ENCODE measurements at places on chromosomes 4 and X.

- no peaks in the 10 kb centered on the region for H3K36me3 ChIP-seq
- no peak overlapping the region for H3K4me3 ChIP-seq
- no peaks in the 10 kb centered on the region for H3K27me3 ChIP-seq
- no peaks in the 10 kb centered on the region for H3K4me1 ChIP-seq
Measured at GRCh38 chrX:80306007-80306406, 114.2 kb upstream of the TENT5D start.

- no peak for DNase-seq
- H3K4me1 ChIP-seq, result no peaks in the 10 kb centered on the region
- no peak overlapping the region for H3K4me3 ChIP-seq
- H3K27ac ChIP-seq, result no peak overlapping the region
- no peaks in the 10 kb centered on the region for H3K36me3 ChIP-seq
Measured at GRCh38 chr4:48967101-48967500, 19.0 kb upstream of the CWH43 start.

GRCh38 chrX:130444641-130445336, 43.0 kb downstream of the RBMX2 start:
- H3K27me3 ChIP-seq, result no peaks in the 10 kb centered on the region
- no peak overlapping the region for H3K4me3 ChIP-seq
- DNase-seq, result no peak

- no peak overlapping the region for H3K27ac ChIP-seq
- H3K36me3 ChIP-seq, result peaks cover 3% of the 10 kb centered on the region
- no peak overlapping the region for H3K4me3 ChIP-seq
- no peaks in the 10 kb centered on the region for H3K27me3 ChIP-seq
- no peak for DNase-seq
Measured at GRCh38 chrX:136862546-136862945, 18.0 kb downstream of the RBMX start.

- no peak overlapping the region for H3K4me3 ChIP-seq
- H3K4me1 ChIP-seq, result no peaks in the 10 kb centered on the region
- H3K27ac ChIP-seq, result no peak overlapping the region
Measured at GRCh38 chrX:150146271-150146896, 208.1 kb upstream of the EOLA2 start.

DNA sequence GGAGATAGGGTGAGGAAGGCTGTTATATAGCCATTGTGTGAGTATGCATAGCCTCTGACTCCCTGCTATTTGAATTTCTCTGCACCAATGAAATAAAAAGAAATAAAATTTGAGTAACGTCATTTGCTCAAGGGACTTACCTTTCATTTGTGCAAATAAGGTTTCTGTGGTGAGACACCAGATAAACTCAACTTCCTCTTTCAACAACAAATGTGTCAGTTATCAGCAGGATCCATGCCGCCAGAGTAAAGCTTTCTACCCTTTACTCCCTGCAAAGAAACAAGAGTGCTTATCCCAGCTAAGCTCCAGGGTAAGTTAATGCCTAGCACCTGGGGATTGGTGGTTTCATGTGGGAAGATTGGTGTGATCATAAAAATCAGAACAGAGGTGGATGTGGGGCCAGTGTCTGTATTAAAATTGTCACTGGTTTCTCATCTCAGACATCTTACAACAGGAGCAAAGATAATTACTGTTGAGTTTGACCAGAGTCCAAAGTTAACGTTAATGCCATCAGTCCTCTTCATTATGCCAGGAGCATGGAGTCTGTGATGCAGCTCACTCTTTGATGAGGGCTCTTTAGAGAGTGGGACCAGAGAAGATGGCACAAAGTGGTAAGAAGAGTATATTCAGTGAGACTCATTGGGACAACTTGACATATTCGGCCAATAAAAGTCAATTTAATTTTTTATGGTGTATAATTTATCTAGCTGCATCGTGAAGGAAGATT, at the start of gene P2RY10:
TSS of gene P2RY10 (plus strand) at position 206 of the 727 bp plus-strand sequence. CDS start 15,130 bp downstream, outside the sequence.
- H3K36me3 ChIP-seq, result no peaks in the 10 kb centered on the region
- H3K27ac ChIP-seq, result peak within 1 kb of the TSS; percentile 68
- H3K4me1 ChIP-seq, result peaks cover 45% of the 10 kb centered on the region
- H3K27me3 ChIP-seq, result no peaks in the 10 kb centered on the region
- peak within 1 kb of the TSS; percentile 86 for H3K4me3 ChIP-seq

- no peaks in the 10 kb centered on the region for H3K36me3 ChIP-seq
- no peak for DNase-seq
- H3K27me3 ChIP-seq, result no peaks in the 10 kb centered on the region
- no peak overlapping the region for H3K27ac ChIP-seq
- no peaks in the 10 kb centered on the region for H3K4me1 ChIP-seq
Measured at GRCh38 chrX:44842550-44843317, 1.1 kb upstream of the DUSP21 start.

- no peak overlapping the region for H3K27ac ChIP-seq
- H3K4me1 ChIP-seq, result no peaks in the 10 kb centered on the region
- H3K4me3 ChIP-seq, result no peak overlapping the region
- no peaks in the 10 kb centered on the region for H3K36me3 ChIP-seq
- no peaks in the 10 kb centered on the region for H3K27me3 ChIP-seq
- DNase-seq, result no peak
Measured at GRCh38 chr4:84091266-84091665, 407.8 kb downstream of the NKX6-1 start.

DNA sequence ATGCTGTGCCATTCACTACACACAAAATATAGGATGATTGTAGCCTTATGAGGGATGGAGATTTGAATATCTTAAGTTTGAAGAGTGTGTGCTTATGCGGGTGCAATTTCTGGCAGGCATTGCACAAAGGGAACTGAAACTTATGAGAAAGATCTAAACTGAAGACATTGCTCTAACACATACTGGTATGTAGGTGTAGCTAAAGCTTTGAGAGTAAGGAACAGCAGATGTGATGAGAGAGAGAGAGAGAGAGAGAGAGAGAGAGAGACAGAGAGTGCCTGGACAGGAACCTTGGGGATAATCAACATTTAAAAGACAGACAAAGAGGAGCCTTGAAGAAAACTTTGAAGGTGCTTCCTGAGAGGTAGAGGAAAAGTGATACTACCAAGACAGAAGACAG, 379.7 kb downstream of the SPRY1 start:
- H3K4me1 ChIP-seq, result no peaks in the 10 kb centered on the region
- H3K36me3 ChIP-seq, result no peaks in the 10 kb centered on the region
- DNase-seq, result no peak
- H3K27me3 ChIP-seq, result no peaks in the 10 kb centered on the region

DNA sequence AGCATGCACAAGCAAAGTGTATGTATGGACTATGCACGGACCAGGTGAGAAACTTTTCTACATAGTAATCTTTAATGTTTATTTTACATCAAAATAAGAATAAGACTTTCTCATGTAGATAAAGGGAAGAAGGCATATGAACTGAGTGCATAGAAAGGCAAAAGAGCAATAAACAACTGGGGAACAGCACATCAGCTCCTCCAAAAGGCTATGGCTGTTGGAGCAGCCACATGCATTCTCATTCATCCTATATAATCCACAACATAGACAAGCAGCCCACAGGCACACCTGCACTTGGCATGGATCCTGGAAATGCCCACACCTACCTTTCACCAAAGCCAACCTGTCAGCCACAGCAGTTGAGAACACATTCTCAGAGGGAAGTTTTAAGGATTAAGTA, 586.9 kb upstream of the INTU start:
- no peak overlapping the region for H3K4me3 ChIP-seq
- no peak overlapping the region for H3K27ac ChIP-seq
- no peaks in the 10 kb centered on the region for H3K27me3 ChIP-seq

- H3K36me3 ChIP-seq, result peaks cover 23% of the 10 kb centered on the region
- DNase-seq, result no peak
- no peak overlapping the region for H3K4me3 ChIP-seq
- no peak overlapping the region for H3K27ac ChIP-seq
- no peaks in the 10 kb centered on the region for H3K27me3 ChIP-seq
Measured at GRCh38 chr4:2832309-2832980, 11.2 kb upstream of the ADD1 start.

- H3K4me1 ChIP-seq, result no peaks in the 10 kb centered on the region
- no peaks in the 10 kb centered on the region for H3K27me3 ChIP-seq
- no peak overlapping the region for H3K4me3 ChIP-seq
Measured at GRCh38 chr4:86019362-86019761, 340.5 kb downstream of the MAPK10 start.

DNA sequence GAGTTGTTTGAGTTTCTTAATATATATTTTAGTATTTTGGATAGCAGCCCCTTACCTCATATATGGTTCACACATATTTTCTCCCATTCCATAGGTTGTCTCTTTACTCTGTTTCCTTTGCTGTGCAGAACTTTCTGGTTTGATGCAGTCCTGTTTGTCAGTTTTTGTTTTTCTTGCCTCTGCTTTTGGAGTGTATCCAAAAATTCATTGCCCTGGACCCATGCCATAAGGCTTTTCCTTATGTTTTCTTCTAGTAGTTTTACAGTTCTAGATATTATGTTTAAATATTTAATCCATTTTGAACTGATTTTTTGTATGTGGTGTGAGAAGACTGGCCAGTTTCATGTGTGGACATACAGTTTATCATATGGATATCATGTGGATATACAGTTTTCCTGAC, 58.5 kb upstream of the NUDT6 start:
- H3K27me3 ChIP-seq, result no peaks in the 10 kb centered on the region
- H3K4me1 ChIP-seq, result no peaks in the 10 kb centered on the region
- no peak for DNase-seq

GRCh38 chrX:19972984-19973383, 17.9 kb downstream of the BCLAF3 start:
- DNase-seq, result no peak
- no peak overlapping the region for H3K27ac ChIP-seq
- no peaks in the 10 kb centered on the region for H3K4me1 ChIP-seq

DNA sequence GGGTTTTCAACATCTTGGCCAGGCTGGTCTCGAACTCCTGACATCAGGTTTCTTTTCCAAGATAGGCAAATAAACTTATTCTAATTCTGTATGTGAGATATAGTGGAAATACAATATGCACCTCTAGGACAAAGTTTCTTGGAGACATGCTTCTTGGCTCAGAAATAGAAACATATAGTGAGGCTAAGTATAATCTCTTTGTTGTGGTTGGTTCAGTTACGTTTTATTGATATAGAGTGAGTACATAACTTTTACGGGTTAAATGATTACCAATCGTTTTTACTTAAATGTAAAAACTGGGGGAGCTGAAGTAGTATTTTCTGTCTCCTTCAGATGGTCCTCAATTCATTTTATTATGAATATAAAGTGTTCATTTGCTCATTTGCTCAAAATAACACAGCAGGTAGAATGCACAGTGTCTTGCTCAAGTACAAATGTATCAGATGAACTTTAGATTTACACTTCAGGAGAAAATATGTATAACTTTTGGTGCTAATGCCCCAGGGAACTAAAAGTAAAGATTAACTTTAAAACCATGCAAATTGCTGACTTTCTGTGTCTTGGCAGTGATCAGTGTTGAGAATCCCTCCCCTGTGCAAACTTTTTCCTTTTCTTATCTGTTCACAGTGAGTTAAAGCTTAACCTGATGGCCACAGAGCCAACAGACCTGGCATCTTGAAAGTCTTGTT, 77.6 kb downstream of the AFF1 start:
- H3K4me1 ChIP-seq, result peaks cover 77% of the 10 kb centered on the region
- H3K4me3 ChIP-seq, result no peak overlapping the region
- no peak for DNase-seq

GRCh38 chrX:137178392-137178791, 144.6 kb upstream of the GPR101 start:
- no peak for DNase-seq
- H3K36me3 ChIP-seq, result no peaks in the 10 kb centered on the region
- H3K27ac ChIP-seq, result no peak overlapping the region
- no peak overlapping the region for H3K4me3 ChIP-seq
- H3K4me1 ChIP-seq, result no peaks in the 10 kb centered on the region
- no peaks in the 10 kb centered on the region for H3K27me3 ChIP-seq

GRCh38 chr4:2484993-2485392, 16.1 kb downstream of the RNF4 start:
- H3K27ac ChIP-seq, result peak overlapping the region; percentile 52

DNA sequence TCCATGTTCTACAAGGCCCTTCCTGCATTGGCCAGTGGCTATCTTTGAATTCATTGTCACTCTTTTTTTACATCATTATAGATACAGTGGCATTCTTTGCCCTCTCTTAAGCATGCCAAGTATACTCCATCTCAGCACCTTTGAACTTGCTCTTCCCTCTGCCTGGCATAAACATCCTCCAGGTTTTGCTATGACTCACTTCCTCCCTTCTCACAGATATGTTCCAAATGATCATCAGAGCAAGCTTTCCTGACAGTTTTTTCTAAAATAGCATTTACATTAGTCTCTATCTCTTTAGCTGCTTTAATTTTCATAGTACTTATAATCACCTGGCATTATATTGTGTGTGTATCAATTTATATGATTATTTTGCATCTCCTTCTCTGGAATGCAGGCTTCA, 553.3 kb upstream of the MAGEB2 start:
- DNase-seq, result no peak
- no peak overlapping the region for H3K27ac ChIP-seq
- H3K4me3 ChIP-seq, result no peak overlapping the region
- no peaks in the 10 kb centered on the region for H3K4me1 ChIP-seq
- no peaks in the 10 kb centered on the region for H3K36me3 ChIP-seq

DNA sequence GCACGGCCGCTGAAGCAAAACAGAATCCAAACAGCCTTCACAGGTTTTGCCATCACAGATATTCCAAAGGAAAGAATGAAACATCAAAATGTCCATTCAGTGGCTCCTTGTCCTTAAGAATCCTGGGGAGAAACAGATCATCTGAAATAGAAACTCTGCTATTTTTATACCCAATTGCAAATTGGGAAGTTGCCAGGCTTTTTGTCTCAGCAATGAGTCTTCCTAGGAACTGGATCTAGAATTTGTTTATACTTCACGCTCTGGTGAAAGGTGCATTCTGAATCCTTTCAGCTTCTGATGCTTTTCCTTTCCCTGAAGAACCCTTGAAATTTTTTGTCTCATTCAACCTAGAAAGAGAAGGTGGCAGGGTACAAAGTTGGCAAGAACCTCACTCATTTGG, 218.9 kb downstream of the FBXW7 start:
- H3K27ac ChIP-seq, result no peak overlapping the region
- H3K4me3 ChIP-seq, result no peak overlapping the region
- DNase-seq, result no peak
- peaks cover 4% of the 10 kb centered on the region for H3K36me3 ChIP-seq
- no peaks in the 10 kb centered on the region for H3K27me3 ChIP-seq

DNA sequence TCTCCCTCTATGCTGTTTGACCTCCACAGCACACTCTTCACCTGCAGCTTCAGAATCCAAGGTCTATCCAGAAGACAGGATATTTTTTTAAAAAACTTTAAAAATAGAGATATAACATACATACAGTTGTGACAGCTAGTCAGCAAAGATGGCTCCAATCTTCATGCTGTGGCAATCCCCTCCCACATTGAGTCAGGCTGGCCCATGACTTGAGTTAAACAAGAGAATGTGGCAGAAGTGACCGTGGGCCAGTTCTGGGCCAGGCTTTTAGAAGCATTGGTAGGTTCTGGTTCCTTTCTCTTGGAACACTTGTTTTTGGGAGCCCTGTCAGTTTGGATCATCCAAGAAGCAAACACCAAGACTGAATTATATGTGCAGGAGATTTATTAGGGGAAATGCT, 36.1 kb upstream of the REPS2 start:
- no peak for DNase-seq
- H3K27me3 ChIP-seq, result no peaks in the 10 kb centered on the region

- no peak overlapping the region for H3K27ac ChIP-seq
- no peaks in the 10 kb centered on the region for H3K27me3 ChIP-seq
- H3K4me1 ChIP-seq, result no peaks in the 10 kb centered on the region
- H3K36me3 ChIP-seq, result no peaks in the 10 kb centered on the region
- H3K4me3 ChIP-seq, result no peak overlapping the region
Measured at GRCh38 chrX:46381630-46382029, 163.6 kb downstream of the ZNF674 start.

GRCh38 chrX:623268-623598, 7.4 kb upstream of the SHOX start:
- DNase-seq, result no peak
- no peaks in the 10 kb centered on the region for H3K4me1 ChIP-seq
- no peak overlapping the region for H3K4me3 ChIP-seq
- no peaks in the 10 kb centered on the region for H3K36me3 ChIP-seq
- no peaks in the 10 kb centered on the region for H3K27me3 ChIP-seq
- H3K27ac ChIP-seq, result no peak overlapping the region
